ENCODE measurements at places on chromosomes 2 and 18.

GRCh38 chr2:218679119-218679518 lies 7.2 kb downstream of the STK36 start:
- peak; percentile 57 for DNase-seq

DNA sequence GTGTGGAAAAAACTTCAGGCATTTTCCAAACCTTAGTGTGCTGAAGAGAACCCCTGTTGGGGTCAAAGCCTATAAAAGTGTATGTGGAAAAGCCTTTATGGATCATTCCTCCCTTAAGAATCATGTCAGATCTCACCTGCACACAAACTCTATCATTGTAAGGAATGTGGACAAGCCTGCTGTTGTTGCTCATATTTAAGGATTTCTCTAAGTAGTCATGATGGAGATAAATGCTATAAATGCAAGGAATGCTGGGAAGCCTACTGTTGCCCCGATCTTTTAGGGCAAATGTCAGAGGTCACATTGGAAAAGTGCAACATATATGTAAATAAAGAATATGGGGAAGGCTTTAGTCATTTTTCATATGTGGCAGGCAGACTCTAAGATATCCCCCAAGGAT lies 129.5 kb downstream of the ICOS start:
- no peak for DNase-seq

DNA sequence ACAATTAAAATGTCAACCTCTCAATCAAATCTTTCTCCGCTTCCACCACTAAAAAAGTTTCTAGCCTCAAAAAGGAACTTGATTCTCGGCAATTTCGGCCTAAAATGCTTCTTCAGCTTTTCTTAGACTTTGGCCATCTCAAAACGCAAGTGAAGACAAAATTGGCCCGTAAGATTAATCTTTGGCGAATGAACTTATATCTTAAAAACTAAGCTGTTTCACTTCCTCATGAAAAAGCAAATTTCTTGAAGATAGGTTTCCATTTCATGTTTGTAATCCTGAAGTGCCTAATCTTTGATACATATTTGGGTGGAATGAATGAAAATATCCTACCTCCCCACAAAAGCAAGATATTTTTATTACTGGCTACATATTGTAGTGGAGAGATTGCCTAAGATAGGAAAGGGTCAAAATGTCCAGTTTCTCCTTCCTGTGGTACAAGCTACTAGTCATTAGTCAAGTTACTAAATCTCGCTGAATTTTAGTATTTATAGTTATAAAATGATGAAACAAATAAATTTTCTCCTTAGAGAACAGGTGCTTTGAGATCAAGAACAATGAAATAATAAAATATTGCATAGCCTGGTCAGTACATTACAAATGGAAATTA lies 85.4 kb upstream of the ZEB2 start:
- no peak for DNase-seq

DNA sequence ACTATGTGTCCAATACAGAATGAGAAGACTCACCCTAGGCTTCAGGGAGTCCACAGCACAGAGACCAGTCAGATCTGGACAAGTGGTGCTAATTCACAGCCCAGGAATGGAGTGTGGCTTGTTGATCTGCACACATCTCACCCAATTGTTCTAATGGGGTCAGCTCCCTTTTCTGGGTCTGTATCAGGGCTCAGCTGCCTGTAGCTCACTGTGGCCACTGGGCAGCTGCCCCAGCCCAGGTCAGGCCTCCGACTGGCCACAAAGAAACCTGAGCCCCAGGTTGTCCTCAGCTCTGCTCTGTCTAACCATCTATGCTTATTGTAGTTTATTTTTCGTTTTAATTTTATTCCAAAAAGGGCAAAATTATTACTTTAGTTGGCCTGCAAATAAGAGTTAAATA lies 202.3 kb upstream of the RAB6C start:
- no peak for DNase-seq

- no peak for DNase-seq
These were observed 44.6 kb upstream of the REG3G start for GRCh38 chr2:78980871-78981270.

DNA sequence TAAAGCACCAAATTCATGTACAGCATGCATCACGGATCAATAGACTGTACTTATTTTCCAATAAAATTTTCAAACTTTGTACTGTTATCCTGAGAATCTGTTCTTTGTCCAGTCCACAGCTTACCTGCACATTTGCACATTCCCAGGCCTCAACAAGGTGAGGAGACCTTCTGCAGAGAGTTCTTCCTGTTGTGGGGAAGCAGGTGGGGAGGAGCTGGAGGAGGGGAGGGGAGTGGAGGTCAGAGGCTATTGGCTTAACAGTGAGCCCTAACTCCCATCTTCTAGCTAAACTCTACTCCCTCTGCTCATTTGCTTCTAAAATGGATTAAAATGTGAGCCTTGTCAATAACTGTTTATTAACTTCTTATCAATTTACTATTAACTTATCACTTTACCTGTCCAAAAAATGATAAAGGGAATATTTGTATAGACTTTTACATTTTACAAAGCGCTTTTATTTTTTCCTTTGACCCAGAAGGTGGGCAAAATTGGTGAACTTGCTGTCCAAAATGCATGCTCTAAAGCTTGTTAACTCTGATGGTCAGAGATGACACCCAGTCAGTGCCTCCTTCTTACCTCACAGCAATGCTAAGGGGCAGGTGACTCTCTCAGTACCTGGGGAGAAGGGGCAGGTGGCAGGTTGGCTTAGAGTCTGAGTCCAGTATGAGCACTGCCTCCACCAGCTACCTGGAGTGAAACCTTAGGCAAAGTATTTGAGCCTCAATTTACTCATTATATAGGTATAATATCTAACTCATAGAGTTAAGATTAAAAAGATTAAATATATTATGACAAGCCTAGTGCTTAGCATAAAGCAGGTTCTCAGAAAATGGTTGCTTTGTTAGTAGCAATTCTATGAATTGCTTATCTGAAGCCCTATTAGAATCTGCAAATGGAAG lies 6.8 kb upstream of the IL1RL2 start:
- DNase-seq = no peak

GRCh38 chr2:235834781-235835180 lies 333.4 kb downstream of the GBX2 start:
- DNase-seq = no peak
